ENCODE measurements at places on chromosomes 5 and 9.

GRCh38 chr9:99818500-99818899, 3.2 kb upstream of the NR4A3 start:
- H3K27me3 ChIP-seq, result peaks cover 14% of the 10 kb centered on the region
- H3K4me1 ChIP-seq, result peaks cover 9% of the 10 kb centered on the region
- H3K36me3 ChIP-seq, result no peaks in the 10 kb centered on the region
- no peak overlapping the region for H3K27ac ChIP-seq
- DNase-seq, result no peak
- H3K4me3 ChIP-seq, result peak overlapping the region; percentile 86

- no peak overlapping the region for H3K4me3 ChIP-seq
- H3K4me1 ChIP-seq, result no peaks in the 10 kb centered on the region
- no peaks in the 10 kb centered on the region for H3K36me3 ChIP-seq
- DNase-seq, result no peak
Measured at GRCh38 chr9:134317400-134317789, 8.9 kb upstream of the RXRA start.

DNA sequence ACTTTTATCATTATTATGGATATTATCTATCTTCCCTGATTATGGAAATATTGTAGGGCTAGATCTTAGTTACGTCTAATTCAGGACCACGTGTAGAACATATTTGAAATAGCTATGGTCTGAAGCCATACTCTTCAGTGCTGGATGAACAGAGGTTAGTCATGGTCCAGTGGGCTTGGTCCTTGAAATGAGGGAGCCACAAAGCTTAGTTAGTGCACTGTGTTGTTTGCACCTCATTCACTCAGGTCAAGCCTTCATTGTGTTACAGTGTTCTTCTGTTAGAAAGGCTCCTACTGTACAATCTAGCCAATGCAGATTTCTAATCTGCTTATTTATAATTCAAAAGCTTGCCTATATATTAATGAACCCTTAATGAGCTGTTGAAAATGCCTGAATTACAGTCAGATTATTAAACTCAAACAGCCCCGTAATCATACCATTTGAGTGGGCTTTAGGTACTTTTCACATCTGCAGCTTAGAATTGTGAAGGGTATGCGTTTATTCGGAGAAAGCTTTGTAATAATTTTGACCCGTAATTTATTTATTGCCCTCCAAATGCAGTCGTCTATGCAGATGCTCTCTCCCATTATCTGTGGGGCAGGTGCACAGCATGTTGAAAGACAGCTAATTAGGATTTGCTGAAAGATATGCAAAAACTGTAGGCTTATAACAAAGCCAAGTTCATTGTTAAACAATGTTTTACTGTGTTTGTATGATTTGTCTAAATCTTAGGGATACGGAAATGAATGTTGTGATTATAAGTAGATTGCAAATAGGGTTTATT, 164.9 kb downstream of the PBX3 start:
- H3K4me1 ChIP-seq, result peaks cover 3% of the 10 kb centered on the region
- peaks cover 9% of the 10 kb centered on the region for H3K36me3 ChIP-seq
- H3K27ac ChIP-seq, result no peak overlapping the region

DNA sequence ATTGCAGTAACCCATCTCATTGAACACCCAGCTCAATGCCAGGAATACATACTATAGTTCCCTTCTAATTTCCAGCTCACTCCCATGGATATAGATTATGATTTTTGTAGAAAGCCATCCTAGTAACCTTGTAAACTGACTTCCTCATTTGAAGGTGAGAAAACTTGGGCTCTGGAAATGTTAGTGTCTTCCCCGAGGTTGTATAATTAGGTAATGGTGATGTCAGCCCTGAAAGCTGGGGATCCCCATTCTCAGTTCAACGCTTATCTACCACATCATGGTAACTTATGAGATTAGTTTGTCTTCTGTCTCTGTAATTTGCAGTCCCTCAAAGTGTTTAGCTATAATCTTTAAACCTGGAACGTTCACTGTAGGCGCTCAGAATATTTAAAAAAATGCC, 34.6 kb upstream of the PTCH1 start:
- H3K27me3 ChIP-seq, result peaks cover 33% of the 10 kb centered on the region
- no peak overlapping the region for H3K4me3 ChIP-seq
- no peaks in the 10 kb centered on the region for H3K4me1 ChIP-seq
- no peak for DNase-seq

DNA sequence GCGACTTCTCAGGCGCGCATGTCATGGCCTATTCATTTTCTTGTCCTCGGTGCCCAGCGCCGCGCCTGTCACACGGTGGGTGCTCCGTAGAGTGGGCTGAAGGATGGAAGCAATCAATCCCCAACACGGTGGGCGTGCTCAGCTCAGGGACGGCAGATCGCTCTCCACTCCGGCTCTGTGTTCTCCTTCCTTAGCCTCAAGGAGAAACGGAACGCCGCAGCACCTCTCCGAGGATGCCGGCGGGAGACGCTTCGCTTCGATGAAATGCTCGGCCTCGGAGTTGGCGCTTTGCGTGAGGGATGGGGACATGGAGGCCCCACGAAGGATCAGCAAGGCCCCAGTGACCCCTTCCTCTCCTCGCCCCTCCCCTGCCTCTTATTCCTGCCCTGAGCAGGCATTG, 199.5 kb downstream of the C9orf50 start:
- no peaks in the 10 kb centered on the region for H3K27me3 ChIP-seq
- no peak overlapping the region for H3K27ac ChIP-seq
- no peak for DNase-seq
- no peak overlapping the region for H3K4me3 ChIP-seq
- no peaks in the 10 kb centered on the region for H3K4me1 ChIP-seq

GRCh38 chr5:179143446-179143845, 83.3 kb downstream of the ZNF354C start:
- H3K27me3 ChIP-seq, result no peaks in the 10 kb centered on the region
- H3K4me1 ChIP-seq, result no peaks in the 10 kb centered on the region
- no peak overlapping the region for H3K4me3 ChIP-seq
- H3K36me3 ChIP-seq, result no peaks in the 10 kb centered on the region
- H3K27ac ChIP-seq, result no peak overlapping the region
- peak; percentile 61 for DNase-seq

GRCh38 chr9:10000669-10001068, 612.1 kb downstream of the PTPRD start:
- H3K4me3 ChIP-seq, result no peak overlapping the region
- H3K36me3 ChIP-seq, result no peaks in the 10 kb centered on the region
- peak; percentile 47 for DNase-seq
- peaks cover 2% of the 10 kb centered on the region for H3K4me1 ChIP-seq
- H3K27ac ChIP-seq, result no peak overlapping the region
- H3K27me3 ChIP-seq, result no peaks in the 10 kb centered on the region

GRCh38 chr5:159120446-159120845, 20.7 kb upstream of the EBF1 start:
- no peak for DNase-seq
- no peaks in the 10 kb centered on the region for H3K27me3 ChIP-seq
- H3K4me1 ChIP-seq, result no peaks in the 10 kb centered on the region

GRCh38 chr5:130541617-130542221, 623.3 kb downstream of the HINT1 start:
- no peaks in the 10 kb centered on the region for H3K27me3 ChIP-seq
- H3K4me3 ChIP-seq, result no peak overlapping the region
- peaks cover 8% of the 10 kb centered on the region for H3K36me3 ChIP-seq
- no peak overlapping the region for H3K27ac ChIP-seq
- H3K4me1 ChIP-seq, result no peaks in the 10 kb centered on the region
- DNase-seq, result no peak

DNA sequence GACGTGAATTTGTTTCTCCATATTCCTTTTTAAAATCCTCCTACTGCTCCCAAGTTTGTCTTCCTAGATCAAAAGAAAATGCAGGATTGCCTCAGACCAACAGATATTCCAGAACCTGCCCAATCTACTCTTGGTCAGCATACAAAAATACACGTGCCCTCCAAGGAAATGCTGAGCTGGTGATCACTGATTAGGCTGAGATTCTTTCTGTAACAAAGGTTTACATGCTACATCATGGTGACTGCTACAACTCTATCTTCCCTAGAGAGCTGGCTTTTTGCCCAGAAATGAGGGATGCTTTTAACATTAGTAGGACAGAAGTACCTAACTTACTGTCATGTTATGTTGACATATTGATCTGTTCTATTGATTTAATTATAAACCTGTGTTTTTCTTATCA, 35.5 kb downstream of the OR2Y1 start:
- H3K36me3 ChIP-seq, result peaks cover 31% of the 10 kb centered on the region
- no peaks in the 10 kb centered on the region for H3K27me3 ChIP-seq
- no peaks in the 10 kb centered on the region for H3K4me1 ChIP-seq
- no peak for DNase-seq
- no peak overlapping the region for H3K27ac ChIP-seq

GRCh38 chr5:9313751-9314150, 232.1 kb downstream of the SEMA5A start:
- no peaks in the 10 kb centered on the region for H3K4me1 ChIP-seq
- no peaks in the 10 kb centered on the region for H3K27me3 ChIP-seq
- no peaks in the 10 kb centered on the region for H3K36me3 ChIP-seq
- DNase-seq, result peak; percentile 45
- no peak overlapping the region for H3K4me3 ChIP-seq

- H3K27me3 ChIP-seq, result no peaks in the 10 kb centered on the region
- H3K27ac ChIP-seq, result no peak overlapping the region
- peaks cover 22% of the 10 kb centered on the region for H3K36me3 ChIP-seq
- H3K4me3 ChIP-seq, result no peak overlapping the region
Measured at GRCh38 chr5:82879089-82879488, 198.1 kb downstream of the TMEM167A start.

GRCh38 chr5:127343866-127344265, 53.3 kb downstream of the MEGF10 start:
- no peaks in the 10 kb centered on the region for H3K27me3 ChIP-seq
- no peak overlapping the region for H3K27ac ChIP-seq
- H3K4me3 ChIP-seq, result no peak overlapping the region
- H3K4me1 ChIP-seq, result peaks cover 7% of the 10 kb centered on the region
- H3K36me3 ChIP-seq, result peaks cover 50% of the 10 kb centered on the region

DNA sequence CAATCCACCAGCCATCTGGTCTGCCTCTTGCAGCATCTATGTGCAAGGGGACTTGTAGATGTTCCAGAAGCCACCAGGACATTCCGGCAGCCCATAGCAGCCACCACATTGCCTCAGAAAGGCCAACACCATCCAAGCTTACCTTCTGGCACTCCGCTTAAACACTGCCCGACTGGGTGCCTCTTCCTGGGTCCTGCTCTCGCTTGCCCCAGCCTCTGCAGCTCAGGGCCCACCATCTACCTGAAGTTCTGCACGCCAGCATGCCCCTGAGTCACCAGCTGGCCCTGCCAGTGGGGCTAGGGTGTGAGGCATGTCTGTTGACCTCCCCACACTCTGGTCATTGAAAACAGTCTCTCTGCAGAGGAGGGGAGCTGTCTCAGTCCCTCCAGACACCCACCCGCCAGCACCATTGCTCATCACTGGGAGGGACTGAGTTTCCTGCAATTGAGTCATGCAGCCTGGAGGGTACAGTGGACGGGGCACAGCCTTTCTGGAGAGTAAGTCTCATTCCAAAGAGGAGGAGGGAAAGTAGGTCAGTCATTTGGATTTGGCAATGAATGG, 16.9 kb upstream of the COL5A1 start:
- H3K4me1 ChIP-seq, result no peaks in the 10 kb centered on the region
- H3K36me3 ChIP-seq, result no peaks in the 10 kb centered on the region
- no peak overlapping the region for H3K27ac ChIP-seq
- no peaks in the 10 kb centered on the region for H3K27me3 ChIP-seq
- peak; percentile 16 for DNase-seq

DNA sequence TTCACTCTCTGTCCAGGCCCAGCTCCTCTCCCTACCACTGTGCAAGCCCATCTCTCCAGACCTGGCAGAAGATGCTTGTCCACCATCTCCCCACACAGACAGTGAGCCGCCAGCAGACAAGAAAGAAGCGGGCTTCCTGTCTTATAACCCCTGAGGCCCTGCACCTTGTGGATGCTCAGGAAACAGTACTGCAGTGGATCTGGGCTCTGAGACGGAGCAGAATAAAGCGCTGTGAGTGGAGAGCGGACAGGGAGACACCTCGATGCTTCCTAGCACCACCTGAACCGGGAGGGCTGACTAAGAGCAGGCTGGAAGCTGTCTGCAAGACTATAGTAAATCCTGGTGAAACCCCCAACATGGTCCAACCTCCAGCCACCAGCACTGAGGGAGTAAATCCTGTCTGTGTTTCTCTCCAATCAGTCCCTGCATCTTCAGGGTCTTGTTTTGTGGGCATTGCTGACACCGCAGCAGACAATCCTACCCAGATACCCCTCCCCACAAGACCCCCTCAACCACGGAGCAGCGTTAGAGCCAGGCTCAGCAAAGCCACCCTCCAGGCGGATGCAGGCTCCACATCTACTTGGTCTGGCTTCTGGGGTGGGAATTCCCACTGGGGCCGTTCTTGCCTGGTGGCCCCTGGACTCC, 18.7 kb downstream of the ORM2 start:
- H3K4me3 ChIP-seq, result no peak overlapping the region
- DNase-seq, result no peak
- H3K4me1 ChIP-seq, result peaks cover 4% of the 10 kb centered on the region
- H3K27ac ChIP-seq, result no peak overlapping the region
- peaks cover 64% of the 10 kb centered on the region for H3K36me3 ChIP-seq
- H3K27me3 ChIP-seq, result no peaks in the 10 kb centered on the region

DNA sequence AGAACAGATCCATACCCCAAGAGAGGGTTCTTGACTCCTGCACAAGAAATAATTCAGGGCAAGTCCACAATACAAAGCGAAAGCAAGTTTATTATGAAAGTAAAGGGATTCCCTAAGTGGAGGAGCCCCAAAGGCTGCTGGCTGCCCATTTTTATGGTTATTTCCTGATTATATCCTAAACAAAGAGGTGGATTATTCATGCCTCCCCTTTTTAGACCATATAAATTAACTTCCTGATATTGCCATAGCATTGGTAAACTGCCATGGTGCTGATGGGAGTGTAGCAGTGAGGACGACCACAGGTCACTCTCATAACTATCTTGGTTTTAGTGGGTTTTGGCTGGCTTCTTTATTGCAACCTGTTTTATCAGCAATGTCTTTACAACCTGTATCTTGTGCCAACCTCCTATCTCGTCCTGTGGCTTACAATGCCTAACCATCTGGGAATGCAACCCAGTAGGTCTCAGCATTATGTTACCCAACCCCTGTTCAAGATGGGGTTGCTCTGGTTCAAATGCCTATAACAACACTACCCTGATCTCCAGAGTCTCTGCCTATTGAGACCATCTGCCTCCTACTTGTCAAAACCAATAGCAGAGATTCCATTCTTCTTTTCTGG, 154.4 kb upstream of the GRAMD2B start:
- DNase-seq, result no peak
- no peaks in the 10 kb centered on the region for H3K4me1 ChIP-seq
- H3K27ac ChIP-seq, result no peak overlapping the region
- H3K36me3 ChIP-seq, result peaks cover 8% of the 10 kb centered on the region
- no peak overlapping the region for H3K4me3 ChIP-seq

DNA sequence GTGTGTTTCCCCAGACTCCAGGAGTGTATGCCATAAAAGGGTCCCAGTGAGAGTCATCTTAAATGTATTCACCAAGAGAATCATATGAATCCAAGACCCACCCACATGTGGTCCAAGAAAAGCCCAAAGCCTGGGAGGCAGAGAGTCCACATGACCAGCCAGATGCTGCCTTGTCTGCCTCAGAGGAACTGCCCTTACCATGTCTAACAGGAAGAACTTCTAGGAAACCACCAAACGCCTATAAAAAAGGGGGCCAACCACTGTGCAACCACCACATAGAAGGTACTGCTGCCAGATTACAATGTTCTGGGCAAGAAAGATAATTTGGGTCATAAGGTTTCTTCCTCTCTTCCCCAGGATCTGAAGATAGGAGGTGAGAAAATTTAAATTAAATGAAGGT, 129.8 kb upstream of the SLC24A2 start:
- H3K27ac ChIP-seq, result no peak overlapping the region
- no peaks in the 10 kb centered on the region for H3K4me1 ChIP-seq
- no peaks in the 10 kb centered on the region for H3K27me3 ChIP-seq
- DNase-seq, result no peak
- H3K36me3 ChIP-seq, result no peaks in the 10 kb centered on the region

- no peaks in the 10 kb centered on the region for H3K36me3 ChIP-seq
- no peak overlapping the region for H3K27ac ChIP-seq
- no peak overlapping the region for H3K4me3 ChIP-seq
- no peaks in the 10 kb centered on the region for H3K4me1 ChIP-seq
- H3K27me3 ChIP-seq, result no peaks in the 10 kb centered on the region
- no peak for DNase-seq
Measured at GRCh38 chr5:53067641-53068040, 41.9 kb downstream of the MOCS2 start.
